NCI-H1436 (cell line): ENCODE measurements at places on chromosomes 7 and 10.

GRCh38 chr10:74039561-74040145, 41.7 kb downstream of the VCL start:
- no peak for DNase-seq

DNA sequence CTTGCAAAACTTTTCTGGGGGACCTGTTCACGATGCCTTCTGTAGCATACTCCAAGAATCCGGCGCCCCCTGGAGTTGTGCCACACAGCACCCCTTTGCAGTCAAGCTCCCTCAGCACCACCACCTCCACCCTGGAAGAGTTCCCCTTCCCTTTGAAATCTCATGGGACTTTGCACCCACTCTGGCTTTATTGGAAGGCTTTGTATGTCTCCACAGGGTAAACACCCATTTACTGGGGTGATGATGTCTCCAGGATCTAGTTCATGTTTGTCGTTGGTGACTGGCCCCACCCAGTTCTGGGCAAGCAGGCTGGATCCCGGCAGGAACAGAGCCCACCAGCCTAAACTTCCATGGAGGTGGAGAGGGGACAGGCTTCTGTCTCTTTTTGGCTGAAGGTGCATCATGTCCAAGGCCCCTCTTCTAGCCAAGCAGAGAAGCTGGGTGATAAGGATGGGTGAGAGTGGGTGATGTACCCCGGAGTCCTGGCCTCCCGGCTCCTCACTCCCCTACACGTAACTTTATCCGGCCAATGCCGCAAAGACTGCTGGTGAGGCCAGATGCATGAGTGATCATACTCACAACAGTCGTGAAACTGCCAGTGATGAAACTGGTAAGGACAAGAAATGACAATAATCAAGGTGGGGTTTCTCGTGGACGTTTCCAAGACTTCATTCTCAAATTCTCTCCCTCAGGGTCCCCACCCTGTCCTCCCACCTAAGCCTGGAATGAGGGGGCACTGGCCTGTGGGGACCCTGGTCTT, 695 bp upstream of the CLDN4 start:
- no peak for DNase-seq

DNA sequence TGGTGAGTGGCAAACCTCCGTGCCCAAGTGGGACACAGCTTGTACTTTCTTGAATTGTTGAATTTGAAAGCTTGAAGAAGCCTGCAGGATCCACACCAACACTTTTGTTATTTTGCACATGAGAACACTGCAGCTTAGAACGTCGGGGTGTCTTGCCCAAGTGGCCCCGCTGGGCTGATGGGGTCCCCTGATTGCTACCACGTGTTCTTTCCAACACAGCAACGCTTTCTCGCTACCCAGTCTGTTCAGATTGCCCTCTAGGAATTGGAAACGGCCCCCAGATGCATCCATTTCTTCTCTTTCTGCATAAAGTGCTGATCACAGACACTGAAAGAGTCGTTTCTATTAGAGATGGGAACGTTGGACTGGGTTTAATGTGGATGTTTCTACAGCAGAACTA, 268.5 kb downstream of the ADARB2 start:
- no peak for DNase-seq

- DNase-seq: no peak
Observed at GRCh38 chr7:44638611-44639557, 32.5 kb downstream of the OGDH start.

- no peak for DNase-seq
Observed at GRCh38 chr7:41729059-41729458, 26.2 kb upstream of the INHBA start.

DNA sequence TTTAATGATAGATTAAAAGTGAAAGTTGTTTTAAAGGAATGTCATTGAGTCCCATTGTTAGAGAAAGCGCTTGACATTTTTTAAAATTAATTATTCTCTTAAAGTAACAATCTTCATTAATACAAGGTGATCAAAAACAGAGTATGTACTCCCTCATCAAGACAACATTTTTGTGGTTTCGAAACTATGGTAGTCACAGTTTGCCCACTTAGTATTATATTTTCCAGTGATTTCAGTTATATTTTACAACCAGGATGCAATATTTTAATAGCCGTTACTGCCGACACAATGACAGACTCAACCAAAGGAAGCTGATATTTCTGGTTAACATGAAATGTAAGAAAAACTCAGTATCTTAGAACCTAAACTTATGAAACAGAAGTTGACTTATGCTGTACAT, 31.3 kb downstream of the MKX start:
- no peak for DNase-seq

DNA sequence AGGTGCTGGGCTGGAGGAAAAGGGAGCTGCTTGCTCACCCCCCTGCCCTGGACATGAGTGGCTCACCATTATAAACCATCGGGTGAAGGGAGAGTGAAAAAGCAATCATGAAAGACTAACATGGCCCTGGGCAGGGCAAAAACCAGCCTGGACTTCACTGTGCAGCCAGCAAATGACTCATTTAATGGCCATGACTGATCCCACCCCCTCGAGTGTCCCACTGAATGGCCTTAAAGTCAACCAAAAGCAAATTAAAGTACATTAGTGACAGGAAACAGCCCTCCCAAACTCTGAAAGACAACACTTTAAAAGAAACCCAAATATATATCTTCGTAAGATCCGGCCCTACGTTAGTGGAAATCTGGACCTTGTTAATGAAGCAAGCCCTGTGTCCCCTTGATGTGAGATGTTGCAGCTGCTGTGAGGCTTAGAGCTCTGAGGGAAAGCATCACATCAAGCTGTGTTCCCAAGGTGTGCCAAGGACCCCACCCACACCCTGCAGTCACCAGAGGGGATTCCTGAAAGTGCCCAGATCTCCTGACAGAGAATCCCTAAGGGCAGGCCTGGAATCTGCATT, 31.2 kb downstream of the ADCYAP1R1 start:
- DNase-seq: no peak

DNA sequence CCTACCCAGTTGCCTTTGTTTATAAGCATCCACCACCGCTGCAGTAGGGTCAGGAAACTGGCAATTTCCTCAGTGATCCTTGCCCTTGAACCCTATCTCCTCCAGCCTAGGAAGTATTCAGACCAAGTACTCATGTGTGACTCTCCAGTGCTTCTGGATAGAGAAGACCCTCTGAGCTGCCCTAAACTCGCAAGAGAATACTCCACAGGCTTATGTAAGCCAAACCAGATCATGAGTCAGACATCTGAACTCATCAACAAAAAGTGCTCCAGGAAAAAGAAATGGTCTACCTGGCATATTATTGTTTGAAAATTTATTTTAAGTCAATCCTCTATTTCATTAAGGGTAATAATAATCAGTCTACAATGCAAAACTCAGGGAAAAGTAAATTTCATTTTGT, 101.3 kb downstream of the KAT6B start:
- DNase-seq: no peak

- no peak for DNase-seq
Observed at GRCh38 chr7:2014391-2015241, 218.1 kb downstream of the MAD1L1 start.

DNA sequence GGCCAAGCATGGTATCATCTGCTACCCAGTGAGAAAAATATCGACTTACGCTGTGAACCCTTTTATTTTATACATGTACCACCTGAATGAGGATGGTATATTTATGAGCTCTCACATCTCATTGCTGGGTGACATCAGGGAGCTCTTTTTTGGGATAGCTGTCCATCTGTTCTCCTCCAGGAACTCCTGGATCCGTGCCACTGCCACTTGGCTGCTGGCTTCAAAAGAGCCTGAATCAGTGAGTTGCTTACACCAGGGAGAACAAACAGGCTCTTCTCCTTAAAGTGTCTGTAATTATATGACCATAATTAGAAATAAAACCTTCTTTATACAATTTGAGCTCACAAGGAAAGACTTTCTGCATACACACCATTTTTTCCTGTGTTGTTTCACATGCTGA, 106.2 kb downstream of the KAT6B start:
- peak; percentile 25 for DNase-seq

DNA sequence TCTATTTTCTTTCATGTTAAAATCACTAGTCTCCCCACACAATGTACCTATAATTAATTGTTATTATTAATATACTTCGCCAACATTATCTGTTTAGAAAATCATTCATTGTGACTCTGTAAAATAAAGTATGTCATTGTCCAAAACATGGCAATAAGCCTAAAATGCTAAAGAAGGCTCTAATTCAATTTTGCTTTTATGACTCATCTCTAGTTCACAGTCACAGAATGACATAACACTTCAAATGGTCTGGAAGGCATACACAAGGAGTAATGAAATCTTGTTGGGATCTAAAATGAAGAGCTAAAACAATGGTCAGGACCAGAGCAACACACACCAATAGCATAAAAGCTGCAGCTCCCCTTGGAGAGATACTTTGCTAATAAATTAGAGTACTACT, 505.8 kb downstream of the GPAM start:
- no peak for DNase-seq

DNA sequence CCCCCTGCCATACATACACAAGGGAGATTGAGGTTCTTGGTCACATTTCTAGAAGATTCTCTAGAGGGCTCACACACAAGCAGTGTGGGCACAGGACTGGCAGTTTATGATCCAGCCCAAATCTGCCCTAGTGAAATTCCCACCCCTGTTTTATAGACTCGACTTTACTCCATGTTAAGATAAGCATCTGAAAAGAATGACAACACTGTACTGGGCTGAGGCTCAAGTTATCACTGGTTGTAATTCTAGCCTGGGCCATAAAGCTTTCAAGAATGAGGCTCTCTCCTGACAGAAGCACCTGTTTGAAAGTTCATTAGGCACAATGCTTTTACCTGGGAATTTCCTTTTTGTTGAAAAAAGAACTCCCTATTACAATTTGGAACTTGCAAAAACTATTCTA, 195.6 kb upstream of the GLI3 start:
- DNase-seq: no peak

GRCh38 chr7:116211913-116212596, 1.7 kb downstream of the TES start:
- no peak for DNase-seq

DNA sequence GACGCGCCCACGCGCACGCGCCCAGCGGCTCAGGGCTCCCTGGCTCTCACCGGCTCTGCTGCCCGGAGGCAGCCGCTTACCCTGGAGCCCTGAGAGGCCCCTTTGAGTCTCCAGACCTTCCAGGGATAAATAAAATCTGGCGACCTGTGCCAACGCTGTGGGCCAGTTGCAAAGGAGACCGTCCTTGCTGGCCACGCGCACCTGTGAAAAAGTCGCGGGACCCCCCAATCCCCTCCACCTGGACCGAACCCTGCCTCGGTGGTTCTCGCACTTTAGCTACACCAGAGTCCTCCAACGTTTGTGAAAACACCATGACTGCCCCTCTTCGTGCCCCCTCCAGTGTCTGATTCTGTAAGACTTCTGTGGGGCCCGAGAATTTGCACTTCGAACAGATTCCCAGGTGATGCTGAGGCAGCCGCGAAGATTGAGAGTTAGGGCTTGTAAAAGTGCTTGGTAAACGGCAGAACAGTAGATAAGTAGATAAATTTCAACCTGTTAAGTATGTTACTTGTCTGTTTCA, 102.4 kb upstream of the SVIL start:
- DNase-seq: no peak

GRCh38 chr7:124263232-124263827, 230.5 kb upstream of the TMEM229A start:
- DNase-seq: no peak

DNA sequence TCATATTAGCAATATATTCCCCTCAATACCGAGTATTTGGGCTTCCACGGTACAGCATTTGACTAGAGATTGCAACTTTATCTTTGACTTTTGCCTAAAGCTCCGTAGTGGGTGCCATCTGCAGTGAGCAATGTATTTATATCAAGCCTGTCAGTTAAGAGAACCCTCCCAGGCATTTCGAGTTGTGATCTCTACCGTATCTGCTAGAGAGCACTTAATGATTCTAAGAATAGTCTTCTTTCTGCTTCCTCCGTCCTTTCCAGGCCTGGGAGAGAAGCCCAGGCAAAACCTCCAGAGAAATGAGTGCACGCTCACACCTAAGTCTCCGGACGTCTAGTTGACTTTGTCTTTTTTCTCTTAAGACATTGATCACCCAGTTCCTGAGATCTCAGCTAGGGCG, 210.6 kb downstream of the KLF6 start:
- no peak for DNase-seq

DNA sequence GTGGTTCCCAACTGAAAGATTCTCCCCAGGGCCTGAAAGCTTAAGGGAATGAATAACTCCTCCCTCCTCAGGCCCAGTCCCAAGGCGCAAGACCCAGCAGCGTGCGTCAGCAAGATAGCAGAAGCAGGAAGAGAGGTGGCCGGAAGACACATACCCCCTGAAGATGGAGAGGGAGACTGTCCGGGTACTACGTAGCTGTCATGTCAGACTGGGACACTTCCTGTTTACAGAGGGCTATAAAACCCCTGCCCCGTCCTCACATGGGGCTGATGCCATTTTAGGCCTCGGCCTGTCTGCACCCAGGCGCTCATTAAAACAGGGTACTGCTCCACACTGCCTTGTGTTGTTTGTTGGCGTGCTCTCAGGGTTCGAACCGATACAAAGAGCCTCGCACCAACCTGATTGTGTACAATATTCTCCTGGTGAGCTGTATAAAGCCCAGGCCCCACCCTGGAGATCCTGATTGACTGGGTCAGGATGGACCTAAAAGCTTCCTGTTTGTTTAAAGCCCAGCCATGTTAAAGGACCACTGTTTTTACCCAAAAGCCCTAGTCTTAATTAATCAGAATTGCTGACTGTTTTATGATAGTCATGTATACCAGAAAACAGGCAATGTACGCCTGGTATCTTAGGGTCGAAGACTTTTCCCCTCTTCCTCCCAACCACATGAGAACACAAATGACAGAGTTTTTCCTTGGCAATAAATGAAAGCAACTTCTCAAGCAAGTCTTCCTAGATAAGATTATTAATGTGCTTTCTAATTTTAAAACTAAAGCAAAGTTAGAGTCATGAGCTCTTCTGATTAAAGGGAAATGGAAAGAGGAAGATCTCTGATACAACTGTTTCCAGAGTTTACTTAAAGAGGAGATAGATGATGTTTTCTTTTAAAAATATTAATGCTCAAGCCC, 251.5 kb downstream of the DOCK4 start:
- no peak for DNase-seq

GRCh38 chr10:31103112-31103511, 71.4 kb upstream of the ZNF438 start:
- DNase-seq: no peak

DNA sequence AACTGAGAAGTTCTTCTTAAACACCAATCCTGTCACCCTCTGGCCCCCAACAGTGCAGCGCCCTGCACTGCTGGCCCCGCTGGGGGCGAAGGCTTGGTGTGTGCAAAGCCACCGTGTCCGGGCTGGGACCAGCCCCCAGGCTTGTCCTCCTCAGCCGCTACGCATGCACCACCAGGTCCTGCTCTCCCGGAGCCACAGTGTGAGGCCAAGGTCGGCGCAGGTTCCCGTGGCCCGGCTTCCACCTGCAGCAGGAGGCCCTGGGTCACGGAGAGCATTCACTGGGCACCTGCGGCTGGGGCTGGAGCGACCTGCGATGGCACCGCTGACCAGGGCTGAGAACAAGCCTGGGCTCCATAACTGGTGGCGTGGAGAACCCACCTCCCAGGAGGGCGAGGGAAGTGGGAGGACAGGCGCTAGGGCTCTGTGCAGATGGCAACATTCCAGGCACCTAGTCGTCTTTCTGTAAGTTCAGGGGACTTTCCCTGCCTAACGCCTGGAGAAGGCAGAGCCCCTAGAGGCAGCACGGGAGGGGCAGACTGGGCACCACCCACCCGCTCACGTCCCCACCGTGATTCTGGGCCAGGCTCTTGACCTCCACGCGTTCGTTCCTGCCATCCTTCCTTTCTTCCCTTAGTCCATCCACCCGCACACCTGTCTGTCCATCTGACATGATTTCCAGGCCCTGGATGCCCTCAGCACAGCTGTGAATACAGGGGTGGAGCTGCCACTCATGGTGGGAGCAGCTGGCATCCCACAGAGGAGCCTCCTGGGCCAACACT, 271.6 kb downstream of the ELFN1 start:
- no peak for DNase-seq
